ENCODE measurements at places on chromosomes 6 and 20. TPM values are rescaled to one million over a fixed set of nuclear protein-coding genes. Genes with fewer than 3 reads are reported as not detected.

The CRIP3 gene
- total RNA-seq, result 1.5 TPM

GRCh38 chr6:144588697-144589325 lies 303.7 kb downstream of the UTRN start:
- DNase-seq, result no peak

GRCh38 chr6:127844529-127844928 lies 56.3 kb downstream of the THEMIS start:
- no peak for DNase-seq

The SLC35D3 gene
- not detected for total RNA-seq

DNA sequence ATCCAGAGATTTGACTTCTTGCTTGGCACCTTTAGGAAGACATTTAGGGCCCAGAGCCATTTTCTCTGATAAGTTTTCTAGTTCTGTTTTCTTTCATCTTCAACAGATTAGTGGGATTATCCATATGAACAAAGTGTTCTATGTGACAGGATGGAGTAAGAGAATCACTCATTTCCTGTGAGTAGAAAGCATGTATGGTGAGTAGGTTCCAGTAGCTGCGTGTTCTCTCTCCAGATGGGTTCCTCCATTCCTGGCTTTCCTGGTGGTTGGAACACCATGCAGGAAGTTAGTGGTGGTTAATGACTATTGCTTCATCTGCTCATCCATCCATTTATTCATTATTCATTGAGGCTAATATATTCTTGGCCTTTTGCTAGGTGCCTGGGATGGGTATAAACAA lies 54.0 kb downstream of the EFCAB8 start:
- DNase-seq, result no peak

DNA sequence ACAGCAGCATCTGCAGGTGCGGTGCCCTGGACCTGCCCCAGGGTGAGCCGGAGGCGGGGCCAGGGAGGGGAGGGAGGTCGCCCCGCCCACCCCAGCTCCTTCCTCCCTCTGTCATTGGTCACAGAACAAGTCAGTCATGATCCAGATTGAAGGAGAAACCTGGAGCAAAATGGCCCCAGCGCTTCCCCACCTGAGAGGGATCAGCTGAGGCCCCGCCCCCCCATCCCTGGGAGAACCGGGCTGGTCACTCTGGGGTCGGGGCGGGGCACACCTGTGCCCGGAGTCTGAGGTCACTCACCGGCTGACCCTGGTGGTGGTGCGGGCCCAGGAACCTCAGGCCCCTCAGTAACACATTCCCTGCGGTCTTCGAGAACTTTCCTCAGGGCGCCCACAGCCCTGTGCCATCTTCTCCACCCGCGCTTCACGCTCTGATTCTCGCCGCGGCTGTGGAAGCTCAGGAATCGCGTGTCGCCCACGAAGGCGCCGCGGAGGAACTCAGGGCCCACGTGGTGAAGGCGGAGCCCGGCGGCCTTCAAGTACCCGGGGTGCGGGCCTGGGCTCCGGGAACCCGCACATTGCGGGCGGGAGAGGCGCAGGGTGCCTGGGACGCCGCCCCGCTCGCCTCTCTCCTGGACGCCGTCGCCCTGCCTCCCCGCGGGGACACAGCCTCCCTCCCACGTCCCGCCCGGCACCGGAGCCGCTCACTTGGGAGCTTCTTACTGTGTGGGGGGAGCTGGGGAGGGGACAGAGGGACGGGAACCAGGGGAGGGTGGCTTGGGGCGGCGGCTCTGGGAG lies 36.4 kb upstream of the HLA-C start:
- peak; percentile 70 for DNase-seq

- DNase-seq, result no peak
These were observed 6.6 kb downstream of the PLCB4 start for GRCh38 chr20:9075264-9076095.

The SNAP91 gene
- total RNA-seq, result not detected
